ENCODE measurements at places on chromosomes 6 and 20. TPM values are rescaled to one million over a fixed set of nuclear protein-coding genes. Genes with fewer than 3 reads are reported as not detected.

The PCSK2 gene
- total RNA-seq: not detected

The CCN2 gene
- 166 TPM for total RNA-seq

The TMEM217 gene
- total RNA-seq: 13.0 TPM

The EBF4 gene
- total RNA-seq: 2.6 TPM

GRCh38 chr6:154605178-154605881, 94.8 kb upstream of the CNKSR3 start:
- peak; percentile 68 for DNase-seq
